ENCODE measurements at places on chromosomes 7 and 10.

DNA sequence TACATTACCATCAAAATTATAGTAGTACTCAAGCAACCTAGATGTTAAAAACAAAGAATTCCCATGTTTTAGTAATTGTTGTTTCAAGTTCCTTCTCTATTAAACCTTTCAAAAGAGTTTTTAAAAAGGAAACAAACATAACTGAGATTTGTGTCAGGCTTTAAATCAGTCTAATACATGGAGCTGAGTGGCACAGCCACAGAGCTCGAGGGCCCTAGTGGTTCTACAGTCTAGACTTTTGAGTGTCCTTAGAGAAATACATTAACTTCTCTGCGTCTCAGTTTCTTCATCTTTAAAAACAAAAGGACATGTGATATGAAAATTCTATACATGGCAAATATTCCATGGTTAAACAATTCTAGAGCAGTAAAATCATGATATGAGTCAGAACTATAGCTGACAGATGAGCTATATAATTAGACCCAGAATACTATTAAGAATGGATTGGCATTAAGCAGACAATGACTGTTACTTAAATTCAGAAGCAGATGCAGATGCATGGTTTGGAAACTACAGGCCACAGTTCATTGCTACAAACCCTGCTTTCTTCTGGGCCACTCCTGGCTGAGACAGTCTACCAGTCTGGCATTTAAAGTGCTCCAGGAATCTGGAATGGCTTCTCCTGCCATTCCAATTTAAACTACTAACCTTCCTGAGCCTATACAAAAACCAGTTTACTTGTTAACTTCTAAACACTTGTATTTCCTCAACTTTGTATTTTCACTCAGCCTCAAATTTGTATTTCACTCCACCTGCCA is 77.4 kb downstream of the EPC1 start:
- DNase-seq: no peak

GRCh38 chr10:47454008-47454779 is 29.7 kb downstream of the ANXA8 start:
- DNase-seq: no peak

DNA sequence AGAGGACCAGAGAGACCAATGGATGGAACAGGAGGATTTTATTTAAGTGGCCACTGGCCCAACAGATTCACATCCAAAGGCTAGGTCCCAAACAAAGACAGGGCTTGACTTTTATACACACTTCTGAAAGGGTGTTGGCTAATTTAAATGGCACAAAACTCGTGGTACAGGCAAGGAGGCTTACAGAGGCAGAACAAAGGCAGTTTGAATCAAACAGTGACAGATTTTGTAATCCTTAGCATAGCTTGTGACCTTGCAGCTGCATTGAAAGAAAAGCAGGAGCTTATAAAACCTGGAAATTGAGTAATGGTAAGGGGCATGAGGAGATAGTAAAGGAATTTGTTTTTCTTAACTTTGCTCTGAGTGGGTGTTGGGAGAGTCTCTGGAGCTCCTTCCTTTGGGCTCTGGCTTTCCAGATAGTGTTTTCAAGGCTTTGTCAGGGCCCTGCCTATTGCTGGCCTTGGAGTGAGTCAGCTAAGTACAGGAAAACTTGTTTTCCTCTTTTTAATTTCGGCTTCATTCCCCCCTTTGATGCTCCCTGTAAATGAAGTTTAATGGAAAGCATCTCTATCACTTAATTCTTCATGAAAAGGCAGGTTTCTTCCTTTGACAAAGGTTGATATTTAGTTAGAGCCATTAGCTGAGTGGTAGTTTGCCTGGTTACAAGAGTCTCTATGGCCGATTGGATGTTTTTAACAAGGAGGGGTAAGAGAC is 96.9 kb downstream of the TRIM24 start:
- DNase-seq: no peak

- no peak for DNase-seq
These were observed 252.9 kb downstream of the THSD7A start for GRCh38 chr7:11579141-11579540.

DNA sequence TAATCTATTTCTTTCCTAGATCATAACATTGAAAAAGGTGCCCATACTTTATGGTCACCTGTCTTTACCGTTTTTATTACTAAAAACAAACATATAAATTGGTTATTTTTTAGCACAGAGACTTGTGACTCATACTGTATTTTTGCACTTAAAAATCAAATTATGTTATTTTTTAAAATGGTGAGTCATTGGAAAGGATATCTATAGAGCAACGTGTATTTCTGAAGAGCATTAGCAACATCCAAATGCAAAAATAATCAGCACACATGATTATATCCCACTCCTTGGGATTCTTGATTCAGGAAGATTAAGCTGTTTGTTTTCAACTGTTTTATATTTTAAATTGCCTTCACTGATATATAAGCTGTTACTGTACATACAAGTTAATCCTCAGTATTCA is 40.7 kb upstream of the FMC1 start:
- no peak for DNase-seq

- no peak for DNase-seq
These were observed 372.1 kb downstream of the DNAJB6 start for GRCh38 chr7:157708919-157709295.

DNA sequence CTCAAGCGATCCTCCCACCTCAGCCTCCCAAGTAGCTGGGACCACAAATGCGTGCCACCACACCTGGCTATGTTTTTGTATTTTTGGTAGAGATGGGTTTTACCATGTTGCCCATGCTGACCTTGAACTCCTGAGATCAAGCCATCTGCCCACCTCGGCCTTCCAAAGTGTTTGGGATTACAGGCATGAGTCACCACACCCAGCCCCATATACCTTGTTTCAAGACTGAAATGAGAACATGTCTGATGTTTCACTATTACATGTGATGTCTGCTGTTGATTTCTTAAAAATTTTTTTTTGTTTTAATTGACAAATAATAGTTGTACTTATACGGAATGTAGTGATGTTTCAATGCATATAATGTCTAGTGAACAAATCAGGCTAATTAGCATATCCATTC is 14.5 kb downstream of the KLHL7 start:
- DNase-seq: no peak

- no peak for DNase-seq
These were observed 38.9 kb upstream of the ANKRD1 start for GRCh38 chr10:90959826-90960225.

GRCh38 chr10:112330607-112331160 is 43.2 kb upstream of the ACSL5 start:
- no peak for DNase-seq
